Skeletal muscle cell (primary cell): ENCODE measurements at places on chromosomes 1 and 21.

DNA sequence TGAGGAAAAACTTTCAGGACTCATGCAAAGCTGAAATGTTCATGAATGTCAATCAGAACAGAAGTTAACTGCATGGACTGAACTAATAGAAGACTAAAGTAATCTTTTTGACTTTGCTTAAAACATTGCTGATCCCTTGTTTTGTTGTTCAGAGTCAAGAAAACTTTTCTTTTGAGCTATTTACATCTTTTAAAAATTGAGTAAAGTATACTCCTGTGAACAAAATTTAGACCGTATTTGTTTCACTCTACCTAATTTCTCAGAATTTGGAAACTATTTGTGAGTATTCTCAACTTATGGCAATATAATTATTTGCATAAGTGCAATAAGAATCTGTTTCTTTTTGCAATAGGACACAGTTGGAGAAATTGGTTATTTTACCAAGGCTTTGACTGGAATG lies 41.1 kb downstream of the INPP5B start:
- DNase-seq, result no peak

DNA sequence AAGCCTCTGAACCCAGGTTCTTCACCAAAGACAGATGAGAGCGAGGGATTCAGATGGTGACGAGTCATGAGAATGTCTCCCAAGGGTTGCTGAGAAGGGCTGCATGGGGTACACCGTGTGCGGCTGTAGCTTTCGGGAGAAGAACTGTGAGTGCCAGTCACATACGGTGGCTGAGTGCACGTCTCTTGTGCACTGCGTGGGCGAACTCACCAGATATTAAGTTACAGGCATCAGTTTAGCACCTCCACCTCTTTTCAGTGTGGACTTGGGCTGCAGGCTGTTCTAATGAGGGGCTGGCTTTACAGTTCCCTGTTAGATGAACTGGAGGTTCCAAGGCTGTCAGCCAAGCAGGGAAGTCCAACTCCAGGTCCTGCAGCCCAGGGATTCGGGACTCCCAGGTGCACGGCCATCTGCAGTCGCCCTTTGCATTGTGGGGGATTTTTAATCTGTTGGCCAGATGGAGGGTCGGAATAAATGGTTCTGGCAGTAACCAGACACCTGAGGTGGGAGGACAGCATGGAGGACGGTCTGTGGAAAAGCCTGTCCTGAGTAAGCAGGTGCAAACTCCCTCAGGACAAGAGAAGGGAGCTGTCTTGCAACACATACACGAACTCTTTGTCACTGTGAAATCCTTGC lies 26.5 kb upstream of the AVPR1B start:
- no peak for DNase-seq

GRCh38 chr1:207298186-207298585 lies 23.3 kb upstream of the CD55 start:
- no peak for DNase-seq

DNA sequence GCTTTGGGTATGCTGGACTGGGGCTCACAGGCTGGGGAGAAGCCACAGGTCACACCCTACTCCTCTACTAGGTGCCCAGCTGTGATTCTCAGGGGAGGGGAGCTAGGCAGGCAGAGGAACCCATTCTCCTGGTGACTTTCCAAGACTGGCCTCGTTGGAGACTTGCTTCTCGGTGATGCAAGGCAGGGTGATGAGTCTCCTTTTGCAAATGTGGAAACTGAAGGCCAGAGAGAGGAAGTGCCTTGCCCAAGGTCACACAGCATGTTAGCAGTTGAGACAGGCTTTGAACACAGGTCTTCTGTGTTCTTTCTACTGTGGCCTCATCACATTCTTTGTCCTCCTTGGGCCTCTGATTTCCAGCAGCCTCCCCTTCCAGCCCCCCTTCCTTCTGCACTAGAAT lies 20.5 kb upstream of the C1QA start:
- DNase-seq, result no peak

- DNase-seq, result no peak
Observed at GRCh38 chr1:220706480-220706879, 16.3 kb downstream of the C1orf115 start.
